ENCODE measurements at places on chromosomes 5 and 9. TPM values are rescaled to one million over a fixed set of nuclear protein-coding genes. Genes with fewer than 3 reads are reported as not detected.
A peak's percentile ranks its signal among the peaks of the same experiment; 100 is the strongest.

DNA sequence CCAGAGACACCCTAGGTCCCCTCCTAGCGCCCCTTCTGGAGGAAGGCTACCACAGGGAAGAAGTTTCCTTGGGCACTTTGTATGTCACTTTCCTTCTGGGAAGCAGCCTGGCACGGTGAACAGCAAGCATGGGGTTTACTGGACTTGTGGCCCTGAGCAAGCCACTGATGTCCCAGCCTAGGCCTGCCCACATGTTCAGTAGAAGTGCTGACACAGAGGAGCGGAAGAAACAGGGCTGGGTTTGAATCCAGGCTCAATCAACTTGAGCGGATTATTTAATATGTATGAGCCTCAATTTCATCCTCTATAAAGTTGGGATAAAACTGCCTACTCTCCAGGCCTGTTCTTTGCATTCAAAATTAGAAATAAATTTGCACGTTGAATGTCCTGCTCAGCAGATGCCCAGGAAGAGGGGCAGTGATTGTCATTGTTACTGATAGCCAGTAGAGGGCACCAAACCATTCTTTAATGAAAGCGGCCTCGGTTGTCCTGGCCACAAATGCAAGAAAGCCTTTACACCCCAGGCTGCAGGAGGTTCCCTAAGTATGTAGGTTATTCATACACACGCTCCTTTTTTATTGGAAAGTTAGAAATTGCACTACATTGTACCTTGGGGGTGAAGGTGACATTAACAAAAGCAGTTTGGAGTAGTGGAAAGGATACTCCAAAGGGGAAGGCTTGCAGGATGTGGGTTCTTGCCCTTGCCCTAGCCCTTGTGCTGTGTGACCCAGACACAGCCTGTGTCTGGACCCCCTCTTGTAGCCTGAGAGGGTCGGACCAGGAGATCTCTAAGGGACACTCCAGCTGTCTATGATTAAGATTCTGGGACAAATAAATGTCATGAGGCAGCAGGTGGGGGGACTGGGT, 13.4 kb upstream of the XPA start:
- DNase-seq, result peak; percentile 49

GRCh38 chr9:137294681-137295237, 7.3 kb downstream of the NRARP start:
- DNase-seq, result no peak

- peak; percentile 53 for DNase-seq
Measured at GRCh38 chr5:79924936-79925893, 65.8 kb downstream of the MTX3 start.

DNA sequence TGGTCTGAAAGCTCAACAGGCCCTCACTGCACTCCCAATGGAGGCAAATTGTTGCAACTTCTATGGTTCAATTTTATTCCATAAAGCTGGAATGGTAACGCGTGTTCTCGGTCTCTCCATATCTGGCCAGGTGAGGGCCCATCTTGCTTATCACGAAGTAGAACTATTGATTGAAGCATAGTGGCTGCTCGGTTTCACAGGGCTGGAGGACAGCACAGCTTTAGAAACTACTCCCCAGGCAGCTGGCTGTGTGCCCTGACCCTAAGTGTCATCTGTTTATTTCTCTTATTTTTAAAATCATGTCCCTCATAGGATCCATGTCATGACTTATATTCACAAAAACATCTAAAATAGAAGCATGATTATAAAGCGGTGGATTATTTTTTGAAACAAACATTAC, 223.4 kb downstream of the NPR3 start:
- no peak for DNase-seq

DNA sequence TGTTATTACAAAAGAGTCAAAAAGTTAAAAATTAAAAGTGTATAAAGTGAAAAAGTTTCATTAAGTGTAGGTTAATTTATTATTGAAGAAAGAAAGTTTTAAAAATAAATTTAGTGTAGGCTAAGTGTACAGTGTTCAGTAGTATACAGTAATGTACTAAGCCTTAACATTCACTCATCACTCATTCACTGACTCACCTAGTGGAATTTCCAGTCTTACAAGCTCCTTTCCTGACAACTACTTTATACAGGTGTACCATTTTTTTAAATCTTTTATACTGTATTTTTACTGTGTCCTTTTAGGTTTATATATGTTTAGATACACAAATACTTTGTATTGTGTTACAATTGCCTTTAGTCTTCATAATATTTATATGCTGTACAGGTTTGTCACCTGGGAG, 530.2 kb upstream of the FAM174A start:
- no peak for DNase-seq

DNA sequence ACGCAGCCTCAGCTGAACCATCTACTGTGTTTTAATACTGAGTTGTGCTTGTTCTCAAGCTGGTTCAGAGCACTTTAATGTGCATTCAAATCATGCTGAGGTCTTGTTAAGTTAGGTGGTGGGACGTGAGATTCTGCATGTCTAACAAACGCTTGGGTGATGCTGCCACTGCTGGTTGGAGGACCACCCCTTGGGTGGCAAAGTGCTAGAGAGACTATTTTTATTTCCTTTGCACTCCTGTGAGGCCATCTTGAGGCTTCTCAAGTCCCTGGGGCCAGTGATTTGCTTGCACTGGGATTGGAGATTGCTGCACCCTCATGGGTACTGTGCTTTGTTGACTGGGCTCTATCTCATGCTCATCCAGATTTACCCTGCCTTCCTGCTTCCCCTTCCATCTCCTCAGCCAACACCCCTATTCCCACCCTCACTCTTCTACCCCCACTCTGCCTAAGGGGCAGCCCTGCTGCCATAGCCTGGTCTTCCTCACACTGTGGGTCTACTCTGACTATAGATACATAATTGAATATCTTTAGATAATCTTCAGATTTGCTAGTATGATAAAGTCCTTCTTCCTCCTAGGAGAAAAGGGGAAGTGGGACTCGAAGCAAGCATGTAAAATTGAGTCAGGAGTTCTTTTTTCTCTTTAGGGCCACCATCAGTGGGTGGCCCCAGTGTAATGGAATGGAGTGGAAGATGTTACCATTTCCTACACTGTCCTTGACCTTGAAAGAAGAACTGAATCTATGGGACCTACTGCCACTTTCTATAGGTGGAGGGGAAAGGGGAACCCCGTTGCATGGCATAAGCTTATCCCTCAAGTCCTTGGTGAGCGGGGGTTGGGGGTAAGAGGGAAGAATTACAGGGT, 45.1 kb upstream of the SUB1 start:
- no peak for DNase-seq

DNA sequence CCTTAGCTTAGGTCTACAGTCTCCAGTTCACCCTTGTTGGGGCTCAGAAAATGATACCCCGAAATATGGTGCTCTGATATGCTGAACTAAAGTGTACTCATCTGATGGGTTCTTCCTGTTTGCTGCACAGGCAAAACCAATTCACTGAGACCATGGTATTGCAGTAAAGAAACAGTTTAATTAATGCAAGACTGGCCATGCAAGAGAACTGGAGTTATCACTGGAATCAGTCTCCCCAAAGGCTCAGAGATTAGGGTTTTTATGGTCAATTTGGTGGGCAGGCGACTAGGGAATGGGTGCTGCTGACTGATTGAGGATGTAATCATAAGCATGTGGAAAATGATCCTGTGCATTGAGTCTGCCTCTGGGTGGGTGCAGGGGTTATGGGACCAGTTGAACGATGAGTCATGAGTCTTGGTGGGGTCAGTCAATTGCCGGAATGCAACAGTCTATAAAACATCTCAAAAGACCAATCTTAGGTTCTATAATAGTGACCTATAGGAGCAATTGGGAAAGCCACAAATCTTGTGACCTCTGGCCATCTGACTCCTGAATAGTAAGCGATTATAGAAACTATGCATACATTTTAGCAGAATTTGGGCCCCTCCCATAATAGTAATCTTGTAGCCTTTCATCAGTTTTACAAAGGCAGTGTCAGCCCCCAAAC, 113.0 kb upstream of the ANKRD55 start:
- no peak for DNase-seq

GRCh38 chr5:142325725-142326479, 1.1 kb upstream of the SPRY4 start:
- DNase-seq, result peak; percentile 71

- DNase-seq, result peak; percentile 89
Measured at GRCh38 chr5:10555277-10555684, 8.6 kb upstream of the ANKRD33B start.

- DNase-seq, result no peak
Measured at GRCh38 chr5:66364186-66364585, 220.1 kb downstream of the SREK1 start.

DNA sequence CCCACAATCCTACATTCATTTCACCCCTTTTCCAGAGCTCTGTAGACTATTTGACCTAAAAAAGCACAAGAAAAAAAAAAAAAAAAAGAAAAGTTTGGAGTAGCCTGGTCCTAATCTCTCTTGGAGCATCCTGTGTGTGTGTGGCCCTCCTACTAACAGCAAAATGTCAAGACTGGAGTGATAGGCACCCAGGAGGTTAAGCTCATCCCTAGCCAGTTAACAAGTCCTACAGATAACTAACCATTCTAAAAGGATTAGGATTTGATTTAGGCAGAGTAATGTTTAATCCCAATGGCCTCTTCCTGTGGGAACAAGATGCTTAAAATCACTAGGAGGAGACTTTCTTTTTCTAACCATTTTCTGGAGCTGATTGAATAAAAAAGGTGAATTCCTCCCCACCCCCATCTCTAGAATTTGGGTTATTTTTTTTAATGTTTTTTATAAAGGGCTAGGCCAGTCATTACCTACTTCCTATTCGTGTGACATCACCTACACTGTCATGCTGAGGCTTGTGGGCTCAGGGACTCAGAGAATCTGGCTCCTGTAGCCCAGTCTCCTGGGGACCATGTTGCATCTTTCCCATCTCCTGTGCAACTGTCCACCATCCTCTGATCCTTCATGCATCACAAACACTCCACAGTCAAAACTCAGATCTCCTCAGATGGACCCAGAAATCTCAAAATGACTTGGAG, 43.2 kb upstream of the NR3C1 start:
- DNase-seq, result no peak

- DNase-seq, result no peak
Measured at GRCh38 chr5:151014680-151015343, 5.6 kb upstream of the GPX3 start.

- DNase-seq, result no peak
Measured at GRCh38 chr5:139636975-139637408, 11.2 kb upstream of the CXXC5 start.

- DNase-seq, result peak; percentile 12
Measured at GRCh38 chr5:95449460-95449859, 58.3 kb downstream of the FAM81B start.

GRCh38 chr9:79700607-79701360, 129.0 kb downstream of the TLE4 start:
- DNase-seq, result peak; percentile 54

DNA sequence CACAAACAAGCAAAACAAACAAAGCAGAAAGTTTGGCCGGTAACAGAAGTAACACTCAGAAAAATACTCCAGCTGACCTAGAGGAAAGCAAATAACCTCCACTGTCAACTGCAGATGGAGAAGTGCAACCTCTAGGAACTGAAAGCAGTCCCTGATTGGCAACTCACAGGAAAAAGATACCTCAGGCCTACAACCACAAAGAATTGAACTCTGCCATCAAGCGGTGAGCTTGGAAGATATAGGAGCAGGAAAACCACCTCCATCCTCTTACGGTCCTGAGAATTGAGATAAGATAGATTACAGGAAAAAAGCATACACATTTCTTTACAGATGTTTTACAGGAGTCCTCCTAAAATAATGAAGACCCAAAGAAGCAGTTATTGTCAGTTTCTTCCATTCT, 184.5 kb downstream of the PDZD2 start:
- DNase-seq, result no peak

DNA sequence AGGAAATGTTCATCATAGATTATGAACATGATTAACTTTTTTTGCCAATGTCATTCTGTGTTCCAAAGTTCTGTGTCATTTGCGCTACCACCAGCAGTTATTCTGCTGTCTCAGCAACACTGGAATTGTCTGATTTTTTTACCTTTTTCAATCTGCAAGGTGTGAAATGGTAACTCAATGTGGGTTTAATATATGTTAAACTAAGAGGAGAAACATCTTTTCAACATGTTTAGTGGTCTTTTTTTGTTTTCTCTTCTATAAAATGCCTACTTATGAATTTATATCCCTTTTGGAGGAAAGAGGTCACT, 49.1 kb upstream of the GRAMD2B start:
- no peak for DNase-seq

- no peak for DNase-seq
Measured at GRCh38 chr9:120904061-120904977, 22.3 kb downstream of the TRAF1 start.

DNA sequence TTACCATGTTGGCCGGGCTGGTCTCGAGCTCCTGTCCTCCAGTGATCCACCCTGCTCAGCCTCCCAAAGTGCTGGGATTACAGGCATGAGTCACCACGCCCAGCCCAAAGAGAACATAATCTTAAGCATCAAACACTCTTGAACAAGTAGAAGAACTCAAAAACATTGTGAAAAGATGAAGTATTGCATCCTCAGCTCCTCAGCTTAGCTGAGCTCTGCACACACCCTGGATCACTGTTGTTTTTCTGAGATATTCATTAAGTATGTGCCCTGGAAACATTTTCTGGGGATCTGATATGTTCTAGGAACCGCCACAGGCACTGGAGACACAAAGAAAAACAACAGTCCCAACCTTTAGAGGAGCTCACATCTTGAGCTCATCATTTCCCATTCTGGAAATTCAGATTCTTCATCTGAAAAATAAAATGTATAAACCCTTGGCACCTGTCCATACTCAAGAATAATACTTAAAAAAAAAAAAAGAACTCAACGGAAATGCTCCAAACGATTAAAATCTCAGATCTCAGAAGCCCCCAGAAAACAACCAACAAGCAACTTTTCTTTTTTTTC, 62.2 kb upstream of the ZNF462 start:
- peak; percentile 6 for DNase-seq

DNA sequence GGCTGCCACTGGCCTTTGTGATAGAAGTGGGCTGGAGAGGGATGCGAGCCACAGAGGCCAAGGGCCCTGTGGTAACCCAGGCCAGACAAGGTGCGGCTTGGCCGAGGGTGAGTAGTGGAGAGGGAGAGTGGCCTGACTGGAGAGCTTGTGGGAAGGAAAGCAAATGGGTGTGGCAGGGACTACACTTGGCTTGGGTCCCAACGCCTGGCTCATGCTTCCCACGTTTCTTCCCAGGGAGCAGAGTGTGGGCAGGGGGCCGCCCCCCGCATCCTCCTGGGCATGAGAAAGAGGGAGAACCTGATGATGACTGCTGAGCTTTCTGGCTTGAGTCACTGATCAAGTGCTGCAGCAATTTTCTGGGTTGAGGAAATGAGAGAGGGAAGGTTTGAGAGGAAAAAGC, 95.7 kb downstream of the ANKH start:
- peak; percentile 25 for DNase-seq

- no peak for DNase-seq
Measured at GRCh38 chr5:124309241-124309980, 437.0 kb downstream of the ZNF608 start.

- DNase-seq, result peak; percentile 43
Measured at GRCh38 chr5:113354055-113354454, 80.7 kb downstream of the TSSK1B start.

PCDHGA3 gene
- total RNA-seq, result 1.5 TPM

NEURL1B gene
- 6.1 TPM for total RNA-seq

PCDHB13 gene
- total RNA-seq, result 0.26 TPM

ACER2 gene
- total RNA-seq, result 4.5 TPM

IL9 gene
- not detected for total RNA-seq

TOR4A gene
- total RNA-seq, result 22.1 TPM

Measured in fibroblast of lung (primary cell).